ENCODE measurements at places on chromosomes 11 and 22.

DNA sequence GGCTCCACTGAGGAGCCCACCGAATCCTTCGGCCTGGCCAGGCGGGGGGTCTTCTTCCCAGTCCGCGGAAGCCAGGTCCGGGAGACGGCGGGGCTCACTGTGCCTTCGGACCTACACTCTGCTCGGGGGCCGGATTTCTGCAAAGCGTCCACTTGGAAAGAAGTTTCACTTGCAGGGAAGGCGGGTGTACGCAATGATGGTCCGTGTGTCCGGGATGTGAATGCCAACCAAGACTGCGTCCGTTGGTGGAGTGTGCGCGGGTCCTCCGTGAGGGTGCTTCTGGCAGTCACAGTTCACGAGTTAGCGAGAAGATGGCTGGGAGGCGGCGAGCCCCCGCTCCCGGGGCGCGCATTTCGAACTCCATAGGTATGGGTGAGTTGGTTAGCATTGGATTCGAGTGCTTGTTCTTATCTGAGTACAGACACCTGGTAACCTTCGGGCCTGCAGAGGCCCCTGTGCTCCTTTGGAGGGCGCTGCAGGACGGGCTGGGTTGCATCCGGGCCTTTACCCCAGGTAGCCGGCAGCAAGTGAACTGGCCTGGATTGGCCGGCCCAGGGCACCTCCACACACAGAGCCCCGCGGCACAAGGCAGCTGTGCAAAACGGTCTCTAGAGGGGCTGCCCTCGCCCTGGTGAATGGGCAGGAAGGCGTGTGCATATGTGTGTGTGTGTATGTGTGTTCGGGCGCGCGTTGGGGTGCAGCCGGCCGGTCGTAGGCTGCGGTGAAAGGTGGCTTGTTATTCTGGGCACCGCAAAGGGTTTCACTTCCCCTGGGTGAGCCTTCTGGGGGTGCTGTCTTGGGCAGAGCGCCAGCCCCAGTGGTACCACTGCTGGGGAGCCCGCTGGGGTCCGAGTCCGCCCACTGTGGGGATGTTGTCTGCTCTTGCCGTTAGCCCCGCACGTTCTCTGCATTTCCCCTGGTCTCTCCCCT lies 13.3 kb upstream of the CYP2R1 start:
- peak; percentile 57 for DNase-seq

- DNase-seq, result no peak
Measured at GRCh38 chr11:19985111-19985510, 175.2 kb downstream of the DBX1 start.

DNA sequence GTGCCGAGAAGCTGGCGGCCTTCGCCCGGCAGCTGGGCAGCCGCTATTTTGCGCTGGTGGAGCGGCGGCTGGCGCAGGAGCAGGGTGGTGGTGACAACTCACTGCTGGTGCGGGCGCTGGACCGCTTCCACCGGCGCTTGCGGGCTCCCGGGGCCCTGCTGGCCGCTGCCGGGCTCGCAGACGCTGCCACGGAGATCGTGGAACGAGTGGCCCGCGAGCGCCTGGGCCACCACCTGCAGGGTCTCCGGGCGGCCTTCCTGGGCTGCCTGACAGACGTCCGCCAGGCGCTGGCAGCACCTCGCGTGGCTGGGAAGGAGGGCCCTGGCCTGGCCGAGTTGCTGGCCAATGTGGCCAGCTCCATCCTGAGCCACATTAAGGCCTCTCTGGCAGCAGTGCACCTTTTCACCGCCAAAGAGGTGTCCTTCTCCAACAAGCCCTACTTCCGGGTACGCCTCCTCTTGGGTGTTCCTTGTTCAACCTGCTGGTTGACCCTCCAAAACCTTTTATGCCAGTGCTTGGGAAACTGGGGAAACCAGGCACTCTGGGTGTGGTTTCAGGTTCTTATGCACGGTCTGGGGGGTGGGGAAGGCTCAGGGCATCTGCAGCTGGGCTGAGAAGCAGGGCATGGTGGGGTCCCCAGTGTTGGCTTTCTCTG lies 3.1 kb upstream of the TM7SF2 start:
- DNase-seq, result no peak

DNA sequence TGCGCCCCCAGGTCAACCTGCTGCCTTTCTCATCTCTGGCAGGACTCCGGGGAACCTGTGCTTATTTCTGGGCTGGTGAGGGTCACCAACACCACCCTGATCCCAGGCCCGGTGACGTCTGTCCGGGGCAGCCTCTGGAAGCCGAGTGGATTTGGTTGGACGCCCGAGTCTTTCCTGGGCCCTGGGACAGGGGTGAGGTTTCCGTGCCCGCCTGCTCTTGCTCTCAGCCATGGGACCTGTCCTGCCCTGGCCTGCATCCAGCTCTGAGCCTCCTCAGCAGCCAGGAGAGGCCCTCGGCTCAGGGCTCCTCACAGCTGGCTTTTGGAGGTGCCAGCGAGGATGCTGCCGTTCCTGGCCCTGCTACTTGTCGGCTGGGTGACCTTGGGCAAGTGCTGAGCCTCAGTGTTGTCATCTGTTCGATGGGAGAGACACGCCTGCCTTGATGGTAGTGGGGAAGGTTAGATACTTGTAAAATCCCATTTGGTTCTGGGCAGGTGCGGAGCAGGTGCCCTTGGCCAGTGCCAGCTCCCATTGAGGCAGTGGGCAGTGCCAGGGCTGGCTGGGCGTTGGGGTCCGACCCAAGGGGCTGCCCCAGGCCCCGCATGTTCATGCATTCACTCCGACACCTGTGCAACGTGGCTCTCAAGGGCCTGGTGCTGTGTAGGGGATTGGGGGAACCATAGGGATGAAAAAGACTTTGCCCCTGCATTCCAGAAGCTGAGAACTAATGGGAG lies 58.9 kb upstream of the THY1 start:
- no peak for DNase-seq

GRCh38 chr11:73958521-73959141 lies 7.8 kb downstream of the DNAJB13 start:
- no peak for DNase-seq

DNA sequence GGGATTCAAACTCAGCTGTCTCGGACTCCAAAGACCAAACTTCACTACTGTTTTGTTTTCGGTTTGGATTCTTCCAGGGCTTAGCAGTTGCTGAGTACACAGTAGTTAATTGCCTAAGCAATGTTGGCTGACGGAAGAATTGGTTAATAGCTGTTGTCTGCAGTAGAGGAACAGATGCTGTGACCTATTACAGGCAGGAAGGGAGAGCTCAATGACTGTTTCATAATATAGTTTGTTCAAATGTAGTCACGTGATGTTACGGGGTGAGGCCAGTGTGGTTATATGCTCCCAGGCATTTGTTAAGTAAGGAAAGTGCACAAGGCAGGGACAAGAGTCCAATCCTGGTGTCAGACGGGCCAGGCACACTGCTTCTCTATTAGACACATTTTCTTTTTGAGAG lies 222.6 kb upstream of the CCDC90B start:
- DNase-seq, result no peak

DNA sequence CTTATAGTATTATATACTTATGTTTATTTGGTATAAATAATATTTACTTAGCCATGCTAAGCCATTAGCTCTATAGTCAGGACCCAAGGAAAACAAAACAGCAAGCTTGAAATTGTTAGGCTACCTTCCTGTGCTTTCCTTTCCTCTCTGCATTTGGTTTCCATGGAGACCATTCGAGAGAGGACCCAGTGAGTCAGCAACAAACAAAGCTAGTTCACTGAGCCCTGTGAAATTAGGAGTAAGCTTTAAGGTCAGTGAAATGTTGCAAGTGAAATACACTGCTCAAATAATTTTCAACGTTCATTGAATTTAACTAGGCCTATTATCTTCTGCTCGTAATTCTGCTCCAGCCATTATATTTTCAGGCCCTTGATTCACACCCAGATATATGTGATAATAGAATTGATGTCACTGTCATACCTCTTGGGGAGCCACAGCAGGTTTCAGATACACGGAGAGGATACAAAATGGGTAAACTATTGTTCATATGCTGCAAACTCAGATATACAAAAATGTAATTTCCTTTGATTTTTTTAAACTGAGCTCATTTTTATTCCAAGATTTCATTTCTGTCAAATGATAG lies 9.1 kb upstream of the OR10D3 start:
- DNase-seq, result no peak

- DNase-seq, result no peak
Measured at GRCh38 chr11:131924001-131924400, 553.6 kb downstream of the NTM start.

DNA sequence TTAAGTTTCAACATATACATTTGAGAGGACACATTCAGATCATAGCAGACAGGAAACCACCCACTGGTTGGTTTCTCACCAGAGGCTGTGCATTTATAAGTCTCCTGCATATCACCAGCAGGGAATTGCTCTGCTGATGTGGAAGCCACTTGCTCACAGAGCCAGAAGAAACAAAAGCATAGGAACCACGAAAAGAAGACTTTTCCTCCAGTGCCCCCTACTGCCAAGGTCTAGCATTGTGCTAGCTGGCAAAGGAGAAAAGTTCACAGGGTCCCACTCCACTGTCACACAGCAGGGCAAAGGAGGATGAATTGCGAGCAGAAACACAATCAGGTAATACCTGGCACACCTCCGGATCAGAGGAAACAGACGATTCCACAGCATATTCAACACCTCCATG lies 28.9 kb upstream of the ISX start:
- no peak for DNase-seq

GRCh38 chr11:76270389-76270788 lies 64.1 kb upstream of the WNT11 start:
- no peak for DNase-seq

- DNase-seq, result peak; percentile 43
Measured at GRCh38 chr11:134033696-134034491, 35.0 kb upstream of the JAM3 start.

DNA sequence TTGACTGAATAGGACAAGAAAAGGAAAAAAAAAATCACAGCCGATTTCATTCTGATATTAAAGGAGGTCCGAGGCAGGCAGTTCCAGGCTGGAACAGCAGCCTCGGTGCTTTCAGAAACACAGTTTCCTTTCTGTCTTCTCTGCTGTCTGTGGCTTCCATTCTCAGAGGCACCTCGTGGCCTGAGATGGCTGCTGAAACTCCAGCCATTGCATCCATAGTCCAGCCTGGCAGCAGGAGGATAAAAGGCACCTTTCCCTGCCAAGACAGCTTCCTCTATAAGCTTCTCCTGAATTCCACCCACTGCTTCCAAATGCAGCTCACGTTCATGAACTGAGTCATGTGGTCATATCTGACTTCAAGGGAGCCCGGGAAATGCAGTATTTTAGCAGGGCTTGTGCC lies 390.5 kb downstream of the TBC1D22A start:
- DNase-seq, result no peak

DNA sequence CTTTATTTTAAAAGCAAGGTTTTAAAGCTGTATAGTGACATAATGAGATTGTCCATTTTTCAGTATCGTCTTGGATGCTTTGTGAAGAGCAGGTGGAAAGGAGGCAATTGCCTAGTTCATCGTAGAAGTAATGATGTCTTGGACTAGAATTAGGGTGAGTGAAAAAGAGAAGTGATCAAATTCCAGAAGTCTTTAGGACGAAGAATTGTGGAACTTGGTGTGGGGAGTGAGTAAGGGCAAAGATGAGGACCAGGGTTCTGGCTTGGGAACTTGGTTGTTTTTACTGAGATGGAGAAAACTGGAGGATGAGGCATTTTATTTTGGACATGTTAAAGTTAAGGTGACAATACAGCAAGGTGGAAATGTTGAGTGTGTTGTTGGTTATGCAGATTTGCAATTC lies 1.2 kb downstream of the ILK start:
- no peak for DNase-seq

- no peak for DNase-seq
Measured at GRCh38 chr11:33362051-33362910, 105.1 kb downstream of the HIPK3 start.

DNA sequence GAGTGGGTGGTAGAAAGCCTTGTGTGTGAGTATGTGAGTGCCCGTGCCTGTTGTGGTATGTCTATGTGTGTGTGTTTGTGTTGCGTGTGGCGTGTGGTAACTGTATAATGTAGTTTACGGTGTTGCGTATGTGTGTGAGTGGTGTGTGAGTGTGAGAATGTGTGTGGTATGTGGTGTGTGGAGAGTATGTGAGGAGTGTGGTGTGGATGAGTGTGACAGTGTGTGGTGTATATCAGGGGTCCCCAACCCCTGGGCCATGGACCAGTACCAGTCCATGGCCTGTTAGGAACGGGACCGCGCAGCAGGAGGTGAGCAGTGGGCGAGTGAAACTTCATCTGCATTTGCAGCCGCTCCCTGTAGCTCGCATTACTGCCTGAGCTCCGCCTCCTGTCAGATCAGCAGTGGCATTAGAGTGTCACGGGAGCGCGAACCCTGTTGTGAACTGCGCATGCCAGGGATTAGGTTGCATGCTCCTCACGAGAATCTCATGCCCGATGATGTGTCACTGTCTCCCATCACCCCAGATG lies 5.7 kb downstream of the UPK3A start:
- no peak for DNase-seq

- DNase-seq, result no peak
Measured at GRCh38 chr11:109795234-109795633, 298.0 kb upstream of the ZC3H12C start.

- DNase-seq, result no peak
Measured at GRCh38 chr22:20625270-20625669, 117.9 kb downstream of the MED15 start.

- DNase-seq, result no peak
Measured at GRCh38 chr11:6627762-6628241, 8.6 kb upstream of the TPP1 start.

- no peak for DNase-seq
Measured at GRCh38 chr11:83292709-83293456, 6.7 kb upstream of the CCDC90B start.

DNA sequence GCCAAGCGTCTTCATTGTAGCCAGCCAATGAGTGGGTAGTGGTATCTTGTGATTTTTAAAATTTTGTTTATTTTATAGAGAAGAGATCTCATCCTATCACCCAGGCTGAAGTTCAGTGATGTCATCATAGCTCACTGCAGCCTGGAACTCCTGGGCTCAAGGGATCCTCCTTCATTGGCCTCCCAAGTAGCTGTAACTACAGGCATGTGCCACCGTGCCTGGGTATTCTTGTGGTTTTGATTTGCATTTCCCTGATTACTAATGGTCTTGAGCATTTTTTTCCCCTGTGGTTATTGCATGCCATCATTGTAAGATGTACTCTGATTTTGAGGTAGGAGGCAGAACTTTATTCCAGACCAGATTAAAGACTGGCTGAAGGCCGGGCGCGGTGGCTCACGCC lies 2.4 kb upstream of the DENND6B start:
- no peak for DNase-seq

DNA sequence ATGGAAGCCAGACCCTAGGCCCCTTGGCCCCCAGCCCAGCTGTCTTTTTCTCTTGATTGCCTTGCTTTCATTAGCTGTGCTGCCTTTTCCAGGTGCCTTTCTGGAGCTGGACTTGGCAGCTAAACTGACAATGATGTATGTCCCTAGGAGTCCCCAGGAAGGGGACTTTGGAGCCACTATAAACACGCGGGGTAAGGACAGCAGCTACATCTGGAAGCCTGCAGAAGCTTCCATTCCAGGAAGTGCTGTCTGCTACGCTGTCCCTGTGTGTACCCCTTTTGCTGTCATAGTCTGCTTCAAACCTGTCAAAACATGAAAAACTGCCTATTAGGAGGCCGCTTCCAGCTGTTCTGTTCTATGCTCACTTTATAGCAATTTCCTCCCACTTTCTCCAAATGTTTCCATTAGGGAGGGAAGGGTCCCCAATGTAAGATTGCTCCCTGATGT lies 153.3 kb upstream of the RAG2 start:
- DNase-seq, result no peak

- DNase-seq, result no peak
Measured at GRCh38 chr11:44877571-44878497, 72.8 kb downstream of the TP53I11 start.

All from stimulated activated CD8-positive, alpha-beta memory T cell treated with anti-CD3 and anti-CD28 coated beads, Interleukin-15, amount 100 ng/mL, for 48 hours (primary cell).